ENCODE measurements at places on chromosomes 6 and 20. TPM values are rescaled to one million over a fixed set of nuclear protein-coding genes. Genes with fewer than 3 reads are reported as not detected.

- H3K36me3 ChIP-seq, result no peaks in the 10 kb centered on the region
- H3K4me3 ChIP-seq, result no peak overlapping the region
- no peak overlapping the region for H3K27ac ChIP-seq
- DNase-seq, result no peak
- H3K4me1 ChIP-seq, result no peaks in the 10 kb centered on the region
- H3K27me3 ChIP-seq, result peaks cover 77% of the 10 kb centered on the region
These were observed 159.9 kb upstream of the TOP1 start for GRCh38 chr20:40868551-40869217.

DNA sequence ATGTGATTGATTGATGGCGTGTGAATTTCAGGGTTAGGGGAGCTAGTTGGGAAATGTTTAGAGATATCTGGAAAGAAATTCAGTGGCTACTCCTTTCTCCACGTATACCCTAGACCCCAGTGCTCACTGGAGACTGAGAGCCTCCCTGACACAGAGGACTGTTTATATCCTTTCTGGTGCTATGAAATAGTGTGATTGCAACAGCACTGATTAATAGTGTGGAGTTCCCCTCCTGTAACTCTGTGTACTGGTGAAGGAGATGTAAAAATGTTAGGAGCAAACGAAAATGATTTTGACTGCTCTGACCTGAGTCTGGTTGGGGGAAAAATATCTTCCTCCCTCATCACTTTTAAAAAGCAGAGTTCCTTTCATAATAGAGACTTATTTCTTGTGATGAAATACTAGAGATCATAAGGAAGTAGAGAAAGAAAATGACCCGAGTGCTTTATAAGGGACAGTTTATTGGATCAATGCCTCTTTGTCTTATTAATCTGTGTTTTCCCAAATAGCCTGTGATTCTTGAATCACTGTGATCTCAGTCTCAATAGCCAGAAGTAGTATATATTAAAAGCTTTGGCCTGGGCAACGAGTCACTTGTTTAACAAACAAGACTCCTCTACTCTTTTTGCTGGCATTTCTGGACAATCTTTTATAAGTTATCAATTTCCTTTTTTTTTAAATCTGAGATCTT is 92.3 kb downstream of the RNF182 start:
- H3K27me3 ChIP-seq, result peaks cover 12% of the 10 kb centered on the region
- H3K27ac ChIP-seq, result no peak overlapping the region
- no peak for DNase-seq
- no peaks in the 10 kb centered on the region for H3K36me3 ChIP-seq

Gene HLA-DRA
- total RNA-seq, result 173 TPM

DNA sequence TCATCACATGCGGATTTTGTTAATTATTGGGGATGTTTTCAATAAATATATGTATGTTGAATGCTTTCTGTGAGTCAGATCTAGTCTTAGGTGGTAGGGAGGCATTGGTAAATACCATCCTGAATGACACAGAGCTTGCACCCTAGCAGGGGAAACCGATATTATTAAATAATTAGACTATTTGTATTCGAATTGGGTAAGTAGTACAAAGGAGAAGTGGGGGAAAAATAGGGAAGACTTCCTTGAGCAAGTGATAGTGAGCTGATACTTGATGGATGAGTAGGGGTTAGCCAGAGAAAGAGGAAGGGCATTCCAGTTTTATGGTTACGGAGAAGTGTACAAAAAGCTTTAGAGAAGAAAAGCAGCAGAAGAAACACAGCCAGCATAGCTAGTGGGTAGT is 1.5 kb downstream of the RIOK1 start:
- H3K36me3 ChIP-seq, result peaks cover 36% of the 10 kb centered on the region
- DNase-seq, result no peak
- H3K27me3 ChIP-seq, result no peaks in the 10 kb centered on the region
- H3K27ac ChIP-seq, result peak overlapping the region; percentile 28
- H3K4me1 ChIP-seq, result peaks cover 33% of the 10 kb centered on the region
- peak overlapping the region; percentile 77 for H3K4me3 ChIP-seq

Gene PNLDC1
- total RNA-seq, result 0.71 TPM

GRCh38 chr6:31058128-31058894 is 48.0 kb downstream of the MUC22 start:
- peaks cover 10% of the 10 kb centered on the region for H3K27me3 ChIP-seq
- peak; percentile 53 for DNase-seq
- H3K4me3 ChIP-seq, result no peak overlapping the region
- no peak overlapping the region for H3K27ac ChIP-seq
- no peaks in the 10 kb centered on the region for H3K36me3 ChIP-seq
- H3K4me1 ChIP-seq, result peaks cover 27% of the 10 kb centered on the region

Gene TRIM15
- total RNA-seq, result 13.5 TPM

DNA sequence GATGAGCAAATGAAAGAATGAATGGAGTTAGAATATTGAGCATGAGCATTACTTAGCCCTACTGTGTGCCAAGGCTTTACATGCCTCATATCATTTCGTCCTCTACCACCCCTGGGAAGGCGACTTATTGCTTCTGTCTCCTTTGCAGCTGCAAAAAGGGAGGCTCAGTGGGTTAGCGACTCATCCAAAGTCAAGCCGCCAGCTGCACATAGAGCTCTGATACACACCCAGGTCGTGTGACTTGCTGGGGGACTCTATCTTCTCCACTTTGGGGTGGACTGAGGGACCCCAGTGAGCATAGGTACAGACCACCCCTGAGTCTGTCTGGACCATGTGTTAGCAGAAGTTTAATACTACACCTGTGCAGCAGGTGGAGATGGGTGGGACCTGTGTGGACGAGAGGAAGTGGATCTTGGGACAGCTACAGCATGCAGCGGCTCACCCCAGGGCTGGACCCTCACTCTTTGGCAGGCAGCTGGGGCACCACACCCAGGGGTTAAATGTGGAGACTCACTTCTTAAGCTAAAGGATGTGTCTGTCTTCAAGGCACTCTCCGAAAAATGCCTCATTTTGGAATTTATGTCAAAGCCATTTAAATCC is 36.2 kb upstream of the ANGPT4 start:
- H3K4me1 ChIP-seq, result no peaks in the 10 kb centered on the region
- H3K27ac ChIP-seq, result no peak overlapping the region
- H3K36me3 ChIP-seq, result no peaks in the 10 kb centered on the region
- no peak overlapping the region for H3K4me3 ChIP-seq
